ENCODE measurements at places on chromosomes 2 and 18.

DNA sequence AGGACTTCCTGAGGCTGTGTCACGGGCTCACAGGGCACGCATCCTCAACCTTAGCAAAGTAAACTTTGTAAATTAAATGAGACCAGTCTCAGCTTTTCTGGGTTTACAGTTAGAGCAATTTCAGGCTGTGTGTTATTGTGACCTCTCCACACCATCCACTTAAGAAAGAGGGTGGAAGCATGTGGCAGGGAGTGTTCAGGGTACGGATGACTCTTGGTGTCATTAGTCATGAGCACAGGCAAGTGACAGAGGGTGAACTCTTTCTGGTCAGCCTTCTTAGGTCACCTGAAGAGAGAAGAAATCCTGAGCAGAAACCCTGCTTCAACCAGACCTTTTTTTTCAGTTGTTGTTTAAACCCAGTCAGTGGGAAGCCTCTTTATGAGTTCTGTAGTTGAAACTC is 207.9 kb downstream of the ICOS start:
- no peak for DNase-seq

GRCh38 chr18:49623571-49623970 is 61.7 kb downstream of the LIPG start:
- DNase-seq: no peak

DNA sequence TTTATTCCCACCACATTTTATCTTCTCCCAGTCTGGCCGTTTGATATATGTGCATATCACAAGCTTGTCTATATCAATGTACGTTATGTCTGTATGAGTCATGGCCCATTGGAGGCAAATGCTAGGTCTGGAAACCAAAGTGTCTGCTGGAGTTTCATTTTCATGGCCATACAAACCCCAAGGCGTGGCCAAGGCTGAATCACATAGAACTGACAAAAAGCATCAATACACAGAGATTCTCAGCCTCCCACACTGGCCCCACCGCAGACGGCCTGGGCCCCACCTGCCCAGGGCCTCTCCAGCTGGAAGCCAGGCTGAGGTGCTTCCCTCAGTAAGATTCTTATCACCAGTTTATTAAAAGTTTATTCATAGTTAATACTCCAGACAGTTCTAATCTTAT is 40.5 kb upstream of the SALL3 start:
- DNase-seq: no peak

- DNase-seq: no peak
These were observed at the start of gene KCNE4 for GRCh38 chr2:223051693-223052289. KCNE4 (plus strand) TSS chr2:223052190; CDS start chr2:223052831, 641 bp downstream.

DNA sequence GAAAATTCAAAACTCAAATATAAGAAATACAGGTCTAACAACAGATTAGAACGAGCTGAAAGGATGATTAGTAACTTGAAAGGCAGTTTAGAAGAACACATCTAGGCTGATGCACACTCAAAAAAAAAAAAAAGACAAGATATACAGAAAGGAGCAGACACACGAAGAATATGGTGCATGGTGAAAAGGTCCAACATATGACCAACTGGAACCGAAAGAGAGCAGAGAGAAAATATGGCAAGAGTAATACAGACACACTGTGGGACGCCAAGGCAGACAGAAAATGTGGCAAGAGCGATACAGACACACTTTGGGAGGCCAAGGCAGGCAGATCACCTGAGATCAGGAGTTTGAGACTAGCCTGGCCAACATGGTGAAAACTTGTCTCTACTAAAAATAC is 39.8 kb downstream of the NDUFA10 start:
- no peak for DNase-seq

- no peak for DNase-seq
These were observed 11.6 kb downstream of the MAP3K20 start for GRCh38 chr2:173087214-173087581.

DNA sequence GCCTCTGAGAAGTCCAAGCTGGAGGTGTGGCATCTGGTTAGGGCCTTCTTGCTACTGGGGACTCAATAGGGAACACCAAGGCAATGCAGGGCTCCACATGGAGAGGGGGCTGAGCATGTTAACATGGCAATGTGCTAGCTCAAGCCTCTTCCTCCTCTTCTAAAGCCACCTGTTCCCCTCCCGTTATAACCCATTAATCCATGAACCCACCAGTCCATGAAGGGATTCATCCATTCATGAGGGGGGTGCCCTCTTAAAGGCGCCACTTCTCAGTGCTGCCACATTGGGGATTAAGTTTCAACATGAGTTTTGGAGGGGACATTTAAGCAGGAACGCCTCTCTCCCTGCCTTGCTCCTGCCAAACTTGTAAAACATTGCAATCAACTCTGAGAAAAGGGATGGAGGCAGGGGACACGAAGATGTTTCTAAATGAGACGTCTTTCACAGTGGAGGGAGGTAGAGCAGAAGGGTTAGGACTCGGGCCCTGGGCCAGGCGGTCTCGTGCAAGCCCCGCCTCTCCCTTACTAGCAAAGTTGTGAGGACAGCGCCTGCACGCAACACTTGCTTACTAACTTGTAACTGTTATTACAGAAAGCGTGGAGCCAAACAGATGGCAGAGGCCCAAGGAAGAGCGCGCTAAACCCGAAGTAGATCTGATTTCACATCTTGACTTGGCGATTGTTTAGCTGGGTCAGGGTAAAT is 118.2 kb upstream of the ZNF516 start:
- no peak for DNase-seq

DNA sequence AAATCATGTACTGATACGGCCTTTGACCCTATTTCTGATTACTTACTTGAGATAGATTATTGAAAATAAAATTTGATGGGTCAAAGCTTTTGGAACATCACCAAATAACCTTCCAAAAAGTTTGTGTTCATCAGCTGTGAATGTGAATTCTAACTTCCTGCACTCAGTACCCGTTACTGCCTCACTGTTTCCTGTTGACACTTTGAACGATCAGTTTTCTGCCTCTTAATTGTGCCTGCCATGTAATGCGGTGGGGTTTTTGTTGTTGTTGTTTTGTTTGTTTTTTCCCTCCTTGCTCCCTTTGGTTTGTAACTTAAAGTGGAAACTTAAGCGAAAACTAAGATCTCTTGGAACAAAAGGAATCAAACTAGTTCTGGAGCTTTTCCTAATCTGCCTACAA is 18.9 kb downstream of the ATG16L1 start:
- DNase-seq: no peak

GRCh38 chr2:101223814-101224231 is 28.9 kb upstream of the CNOT11 start:
- no peak for DNase-seq

- DNase-seq: no peak
These were observed 2.6 kb downstream of the DPYSL5 start for GRCh38 chr2:26850505-26850904.

All from stimulated activated CD4-positive, alpha-beta T cell treated with anti-CD3 and anti-CD28 coated beads, Interleukin-15, amount 100 ng/mL, for 1 hour (primary cell).